RPMI8226 (cell line): ENCODE measurements at places on chromosomes 11 and 22.

DNA sequence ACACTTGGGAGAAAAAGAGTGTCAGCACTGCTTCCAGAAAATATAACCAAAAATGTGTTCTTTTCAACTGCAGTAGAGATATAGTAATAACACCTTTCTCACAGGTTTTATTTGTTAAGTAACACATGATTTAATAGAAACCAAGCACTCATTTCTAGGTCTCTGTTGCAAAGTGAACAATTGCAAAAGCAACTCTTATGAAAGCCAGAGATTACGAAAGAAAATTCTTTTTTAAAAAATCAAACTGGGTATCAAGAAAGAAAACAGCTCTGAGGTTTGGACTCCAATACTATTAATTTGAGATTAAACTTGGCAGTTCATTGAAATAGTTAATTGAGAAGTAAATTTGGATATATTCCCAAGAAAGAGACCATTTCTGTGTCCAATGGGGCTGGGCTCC, 9.8 kb upstream of the XKR3 start:
- no peak for DNase-seq

- DNase-seq: peak; percentile 41
Measured at GRCh38 chr11:123062892-123063825, 1.2 kb upstream of the HSPA8 start.

DNA sequence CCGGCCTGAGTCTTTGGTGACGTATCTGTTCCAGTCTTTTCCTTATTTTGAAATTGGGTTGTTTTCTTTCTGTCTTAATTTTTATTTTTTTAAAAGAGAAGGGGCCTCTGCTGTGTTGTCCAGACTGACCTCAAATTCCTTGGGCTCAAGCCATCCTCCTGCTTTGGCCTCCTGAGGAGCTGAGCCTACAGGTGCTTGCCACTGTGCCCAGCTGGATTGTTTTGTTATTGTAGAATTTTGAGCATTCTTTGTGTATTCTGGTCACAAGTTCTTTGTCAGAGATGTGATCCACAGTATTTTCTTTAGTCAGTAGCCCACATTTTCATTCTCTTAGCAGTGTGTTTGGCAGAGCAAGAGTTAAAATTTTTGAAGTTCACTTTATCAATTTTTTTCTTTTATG, 100.1 kb downstream of the ATXN10 start:
- DNase-seq: no peak

GRCh38 chr11:98616098-98616655, 404.6 kb upstream of the CNTN5 start:
- DNase-seq: no peak

DNA sequence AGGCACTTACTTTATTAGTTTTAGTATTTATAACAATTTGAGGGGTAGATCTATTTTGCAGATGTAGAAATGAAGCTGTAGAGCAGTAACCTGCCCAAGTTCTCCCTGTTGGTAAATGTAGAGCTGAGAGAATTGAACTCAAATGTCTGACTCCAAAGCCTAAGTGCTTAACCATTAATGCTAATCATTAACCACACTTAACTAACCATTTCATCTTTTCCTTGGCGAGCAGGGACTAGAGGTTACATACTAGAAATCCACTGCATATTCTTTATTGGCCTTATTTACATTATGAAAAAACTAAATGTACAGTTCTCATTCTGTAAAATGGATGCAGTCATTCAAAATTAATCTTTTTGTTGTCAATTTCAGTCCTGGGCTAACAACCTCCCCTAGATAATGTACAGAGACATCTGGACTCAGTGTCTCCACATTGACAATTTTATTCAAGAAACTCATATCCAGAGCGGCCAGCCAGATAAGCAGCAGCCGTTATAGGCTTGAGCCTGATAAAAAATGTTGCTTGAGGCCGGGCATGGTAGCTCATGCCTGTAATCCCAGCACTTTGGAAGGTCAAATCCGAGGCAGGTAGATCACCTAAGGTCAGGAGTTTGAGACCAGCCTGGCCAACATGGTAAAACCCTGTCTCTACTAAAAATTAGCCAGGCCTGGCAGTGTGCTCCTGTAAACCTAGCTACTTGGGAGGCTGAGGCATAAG, 76.7 kb upstream of the PICALM start:
- no peak for DNase-seq

DNA sequence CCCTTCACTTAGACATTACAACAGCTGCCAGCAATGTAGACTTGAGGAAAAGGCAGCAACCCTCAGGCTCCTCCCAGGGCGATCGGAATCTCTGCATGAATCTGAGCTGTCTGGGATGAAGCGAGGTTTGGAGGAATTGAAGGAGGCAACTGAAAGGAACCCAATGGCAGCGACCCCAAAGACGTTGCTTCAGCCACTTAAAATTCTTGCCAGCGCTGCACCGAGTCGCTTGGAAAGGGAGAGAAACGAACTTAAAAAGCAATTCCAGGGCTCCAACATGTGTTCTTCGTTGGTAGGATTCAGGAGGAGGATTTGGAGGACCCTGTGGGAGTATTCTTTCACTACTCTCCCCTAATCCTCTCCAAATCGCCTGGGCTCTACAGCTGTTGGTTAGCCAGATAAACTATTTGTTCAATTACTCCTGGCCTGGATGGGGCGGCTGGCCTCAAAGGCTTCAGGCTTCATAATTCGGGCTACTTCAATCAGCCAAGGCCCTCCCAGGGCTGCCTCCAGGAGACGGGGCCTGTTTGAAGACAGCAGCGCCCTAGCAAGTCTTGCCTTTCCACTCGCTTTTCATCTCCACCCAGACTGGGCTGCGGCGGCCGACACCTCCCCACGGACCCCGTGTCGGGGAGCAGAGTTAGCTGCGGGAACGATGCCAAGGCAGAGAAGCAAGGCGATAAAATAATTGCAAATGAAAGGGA, 72.4 kb upstream of the TMEM45B start:
- no peak for DNase-seq

- DNase-seq: no peak
Measured at GRCh38 chr11:100963375-100963774, 166.2 kb downstream of the PGR start.

DNA sequence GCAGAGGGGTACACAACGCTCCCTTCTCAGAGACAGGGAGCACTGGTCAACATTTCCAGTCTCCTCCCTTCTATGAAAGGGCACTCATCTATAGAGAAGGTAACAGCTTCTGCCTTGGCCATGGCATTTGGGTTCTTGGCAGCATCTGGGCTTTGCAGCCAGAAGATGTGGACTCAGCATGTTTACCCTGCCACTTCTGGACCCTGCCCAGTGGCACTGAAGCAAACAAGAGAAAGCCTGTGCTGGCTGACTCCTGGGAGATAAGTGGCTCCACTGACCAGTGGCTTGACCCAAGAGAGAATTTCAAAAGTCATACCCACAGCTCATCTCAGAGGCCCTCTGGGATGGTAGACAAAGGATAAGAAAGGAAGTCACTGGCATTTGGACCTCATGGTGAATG, 8.0 kb downstream of the CSNK2A3 start:
- no peak for DNase-seq

DNA sequence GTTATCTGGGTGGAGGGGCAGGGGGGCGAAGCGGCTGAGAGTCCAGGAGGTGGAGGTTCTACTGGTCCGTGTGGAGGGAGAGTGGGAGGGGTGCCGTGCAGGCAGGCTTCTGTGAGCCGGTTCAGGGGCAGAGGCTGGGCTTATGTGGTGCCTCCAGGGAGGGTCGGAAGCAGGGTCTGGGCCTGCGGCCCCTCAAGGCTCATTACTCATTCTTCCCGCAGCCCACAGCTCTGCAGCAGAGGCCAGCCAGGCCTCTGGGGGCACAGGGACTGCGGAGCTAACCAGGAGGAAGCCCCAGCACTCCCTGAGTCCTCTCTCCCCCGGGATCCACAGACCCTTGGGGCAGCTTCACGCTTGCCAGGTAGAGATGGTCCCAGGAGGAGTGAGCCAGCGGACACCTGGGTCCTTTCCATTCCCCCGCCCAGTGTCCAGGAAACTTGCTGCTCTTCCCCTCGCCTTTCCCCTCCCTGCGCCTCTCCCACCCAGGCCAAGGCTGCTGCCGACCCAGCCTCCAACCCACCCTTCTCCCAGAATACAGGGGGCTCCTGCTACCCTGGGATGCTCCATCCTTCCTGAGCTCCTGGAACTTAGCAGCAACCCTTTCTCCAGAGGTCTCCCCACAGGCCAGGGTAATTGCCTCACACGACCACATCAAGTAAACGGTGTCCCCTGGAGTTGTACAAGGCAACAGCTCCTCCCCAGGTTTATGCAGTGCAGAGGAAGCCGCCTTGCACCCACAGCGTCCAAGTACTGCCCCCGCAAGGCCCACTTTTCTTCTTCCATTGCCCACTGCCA, 6.3 kb downstream of the NRXN2 start:
- no peak for DNase-seq

- DNase-seq: no peak
Measured at GRCh38 chr11:58801302-58801701, 43.2 kb downstream of the GLYATL2 start.
